ENCODE measurements at places on chromosomes 12 and 14.

DNA sequence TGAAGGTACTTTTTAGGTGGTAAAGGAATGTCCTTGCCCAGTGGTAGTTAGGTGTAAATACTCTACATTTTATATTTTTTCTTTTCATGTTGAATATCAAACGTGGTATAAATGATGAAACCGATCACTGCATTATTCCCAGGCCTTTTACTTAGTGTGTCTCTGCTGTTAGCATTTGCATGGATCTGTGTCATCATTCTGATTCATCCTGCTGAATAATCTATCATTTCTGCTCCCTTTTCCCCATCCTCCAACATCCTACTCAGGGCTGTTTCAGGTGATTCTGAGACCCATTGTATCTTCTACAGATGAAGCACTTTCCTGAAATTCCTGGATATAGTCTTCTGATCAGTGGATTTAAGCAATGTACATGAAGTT is 61.0 kb upstream of the PTHLH start:
- no peak for DNase-seq

- DNase-seq = no peak
Measured at GRCh38 chr14:86940106-86940505, 1052.9 kb downstream of the GALC start.

- DNase-seq = no peak
Measured at GRCh38 chr12:86117711-86118110, 138.5 kb downstream of the MGAT4C start.

- DNase-seq = peak; percentile 25
Measured at GRCh38 chr12:31589598-31589903, 1.4 kb downstream of the DENND5B start.

- DNase-seq = peak; percentile 18
Measured at GRCh38 chr14:104926619-104927431, 2.1 kb downstream of the PLD4 start.

GRCh38 chr12:132478845-132479244 is 11.1 kb upstream of the FBRSL1 start:
- no peak for DNase-seq

- DNase-seq = no peak
Measured at GRCh38 chr12:128531170-128531569, 264.2 kb downstream of the TMEM132C start.

- DNase-seq = no peak
Measured at GRCh38 chr12:75489187-75489586, 8.6 kb downstream of the GLIPR1 start.

GRCh38 chr12:47017901-47018475 is 61.4 kb upstream of the PCED1B start:
- DNase-seq = no peak

- DNase-seq = no peak
Measured at GRCh38 chr14:31201111-31201510, 6.5 kb downstream of the HECTD1 start.

DNA sequence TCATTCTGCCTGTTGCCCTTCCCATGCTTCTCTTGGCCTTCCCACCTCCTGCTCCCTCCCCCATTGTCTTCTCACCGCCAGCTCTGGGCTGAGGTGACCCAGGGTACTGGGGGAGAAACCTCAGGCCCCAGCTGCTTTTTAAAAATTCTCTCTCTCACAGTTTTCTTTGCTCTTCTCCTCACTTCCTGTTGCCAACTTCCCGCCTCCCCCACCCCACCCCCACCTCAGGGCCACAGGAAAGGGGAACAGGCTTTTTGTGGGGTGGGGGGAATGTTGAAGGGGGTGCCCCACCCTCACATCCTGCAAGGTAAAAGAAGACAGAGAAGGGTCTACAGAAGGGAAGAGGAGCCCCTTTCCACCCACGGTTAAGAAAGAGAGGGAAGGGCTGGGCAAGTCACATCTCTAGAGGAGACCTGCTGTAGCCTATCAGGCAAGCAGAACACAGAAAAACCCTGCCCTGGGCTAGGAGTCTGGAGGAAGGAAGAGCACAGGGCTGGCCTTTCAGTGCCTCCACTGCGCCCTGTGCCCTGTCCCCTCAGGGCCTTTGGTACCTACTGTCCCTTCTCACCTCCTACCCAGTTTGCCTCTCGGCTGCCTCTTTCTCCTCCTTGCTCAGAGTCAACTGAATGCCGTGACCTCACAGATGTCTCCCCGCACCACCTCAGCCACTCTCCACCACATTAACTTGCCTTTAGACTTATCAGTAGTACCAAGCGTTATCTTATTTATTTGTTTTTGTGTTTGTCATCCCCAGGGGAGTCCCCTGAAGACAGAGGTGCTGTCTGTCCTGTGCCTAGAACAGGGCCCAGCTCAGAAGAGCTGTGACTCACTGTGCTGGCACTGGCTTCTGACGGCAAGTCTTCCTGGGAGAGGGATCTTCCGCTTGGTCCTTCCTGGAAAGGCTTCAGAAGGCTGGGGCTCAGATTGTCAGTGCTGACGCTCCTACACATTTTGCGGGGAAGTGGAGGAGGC is 1.7 kb downstream of the ARHGAP9 start:
- no peak for DNase-seq

GRCh38 chr14:32374155-32374554 is 45.1 kb downstream of the AKAP6 start:
- no peak for DNase-seq

- no peak for DNase-seq
Measured at GRCh38 chr12:121522971-121523370, 57.9 kb downstream of the KDM2B start.

GRCh38 chr12:58832920-58833319 is 87.4 kb downstream of the LRIG3 start:
- DNase-seq = no peak

GRCh38 chr14:88841741-88842140 is 17.3 kb downstream of the TTC8 start:
- DNase-seq = no peak

DNA sequence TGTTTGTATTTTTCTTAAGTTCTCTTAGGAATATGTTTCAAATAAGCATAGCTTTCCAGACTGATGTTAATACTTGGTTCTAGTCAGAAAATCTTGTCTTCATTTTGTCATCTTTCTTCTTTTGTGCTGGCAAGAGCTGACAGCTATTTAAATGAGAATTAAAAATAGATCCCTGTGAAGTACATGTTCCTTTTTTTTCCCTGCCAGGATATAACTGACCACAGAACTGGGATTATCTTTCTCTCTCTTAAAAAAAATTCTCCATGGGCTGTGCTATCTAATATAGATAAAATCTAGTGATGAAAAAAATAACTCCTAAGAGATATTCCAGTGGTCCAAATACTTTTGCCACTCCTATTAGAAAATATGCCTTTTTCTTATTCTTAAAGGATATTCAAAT is 163.4 kb downstream of the AKAP6 start:
- DNase-seq = no peak

- no peak for DNase-seq
Measured at GRCh38 chr12:124317400-124317799, 22.5 kb downstream of the RFLNA start.

DNA sequence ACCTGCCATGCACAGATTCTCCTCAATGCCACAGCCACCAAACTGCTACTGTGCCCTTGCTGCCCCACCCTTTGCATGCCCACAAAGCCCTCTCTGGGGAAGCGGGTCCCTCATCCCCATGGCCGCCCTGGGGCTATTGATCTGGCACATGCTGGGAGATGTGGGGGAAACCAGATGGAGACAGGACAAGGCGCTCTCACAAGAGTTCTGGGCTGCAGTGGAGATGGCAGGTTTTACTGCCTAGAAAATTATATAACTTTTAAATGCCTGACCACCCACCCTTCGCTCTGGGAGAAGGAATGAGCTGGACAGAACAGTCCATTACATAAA is 10.6 kb upstream of the PIP4K2C start:
- no peak for DNase-seq

- DNase-seq = no peak
Measured at GRCh38 chr12:4763549-4763948, 43.3 kb downstream of the GALNT8 start.

DNA sequence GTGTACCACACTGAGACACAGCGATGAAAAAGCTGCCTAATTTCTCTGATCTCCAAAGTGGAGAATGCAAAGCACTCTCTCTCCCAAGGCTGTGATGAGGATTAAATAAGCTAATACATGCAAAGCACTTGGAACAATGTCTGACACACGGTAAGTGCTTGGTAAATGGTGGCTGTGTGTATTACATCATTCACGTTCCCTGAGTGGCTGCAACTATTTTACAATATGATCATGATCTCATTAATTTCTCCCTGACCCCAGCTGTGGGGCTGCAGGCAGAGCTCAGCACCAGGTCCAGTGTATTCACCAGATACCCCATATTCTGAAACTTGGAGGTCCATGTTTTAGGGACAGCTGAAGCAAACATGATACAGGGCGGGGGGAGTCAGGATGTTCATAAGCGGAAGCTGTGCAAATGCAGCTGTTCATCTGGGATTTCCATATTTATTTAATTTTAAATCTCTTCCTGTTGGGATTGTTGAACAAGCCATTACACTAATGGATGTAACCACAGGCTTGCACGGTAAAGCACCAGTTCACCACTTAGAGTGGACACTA is 106.4 kb downstream of the CCDC60 start:
- no peak for DNase-seq

GRCh38 chr12:65607401-65607841 is 216.9 kb upstream of the HMGA2 start:
- no peak for DNase-seq

DNA sequence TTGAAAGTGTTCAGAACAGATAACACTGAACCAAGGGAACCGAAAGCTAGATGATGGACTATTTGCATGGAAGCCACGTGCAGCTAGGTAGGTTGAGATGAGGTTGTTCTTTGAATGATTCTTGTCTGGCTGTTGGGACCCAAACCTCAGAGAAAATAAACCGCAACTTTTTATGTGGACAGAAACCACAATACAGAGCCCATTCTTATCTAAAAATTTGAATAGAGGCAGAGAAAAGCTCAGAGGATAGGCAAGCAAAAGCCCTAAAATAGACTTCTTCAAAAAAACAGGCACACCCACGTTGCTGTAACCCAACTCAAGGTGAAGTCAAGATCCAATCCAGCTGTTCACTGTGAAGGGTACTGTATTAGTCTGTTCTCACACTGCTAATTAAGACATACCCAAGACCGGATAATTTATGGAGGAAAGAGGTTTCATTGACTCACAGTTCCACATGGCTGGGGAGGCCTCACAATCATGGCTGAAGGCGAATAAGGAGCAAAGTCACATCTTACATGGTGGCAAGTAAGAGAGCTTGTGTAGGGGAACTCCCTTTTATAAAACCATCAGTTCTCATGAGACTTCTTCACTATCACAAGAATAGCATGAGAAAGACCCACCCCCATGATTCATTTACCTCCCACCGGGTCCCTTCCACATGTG is 353.8 kb downstream of the AACS start:
- no peak for DNase-seq
